ENCODE measurements at places on chromosomes 4 and X.
A peak's percentile ranks its signal among the peaks of the same experiment; 100 is the strongest.

- DNase-seq, result no peak
These were observed 44.5 kb upstream of the RASGEF1B start for GRCh38 chr4:81516241-81516640.

DNA sequence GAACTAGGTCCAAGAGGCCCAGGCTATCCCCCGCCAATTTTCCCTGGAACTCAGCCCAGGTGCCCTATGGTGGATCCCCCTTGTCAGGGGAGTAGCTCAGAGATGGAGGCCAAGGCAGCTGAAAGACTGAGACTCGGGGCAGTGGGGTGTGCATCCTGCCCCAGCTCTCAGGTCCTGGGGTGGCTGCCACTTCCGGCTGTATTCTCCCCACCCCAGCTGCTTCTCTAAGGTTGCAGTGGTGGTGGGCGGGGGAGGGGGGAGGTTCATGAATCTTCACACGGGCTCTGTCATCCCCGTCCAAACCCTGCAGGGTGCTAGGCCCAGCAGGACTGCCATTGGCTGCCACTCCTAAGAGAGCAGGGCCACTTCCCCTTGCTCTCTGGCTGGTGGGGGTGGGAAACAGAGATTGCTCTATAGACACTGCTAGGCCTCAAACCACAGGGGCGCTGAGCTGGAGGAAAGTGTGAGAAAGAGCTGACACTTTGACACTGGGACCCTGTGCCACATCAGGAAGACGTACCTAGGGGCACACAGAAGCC is 1.5 kb downstream of the SASH3 start:
- DNase-seq, result peak; percentile 56

DNA sequence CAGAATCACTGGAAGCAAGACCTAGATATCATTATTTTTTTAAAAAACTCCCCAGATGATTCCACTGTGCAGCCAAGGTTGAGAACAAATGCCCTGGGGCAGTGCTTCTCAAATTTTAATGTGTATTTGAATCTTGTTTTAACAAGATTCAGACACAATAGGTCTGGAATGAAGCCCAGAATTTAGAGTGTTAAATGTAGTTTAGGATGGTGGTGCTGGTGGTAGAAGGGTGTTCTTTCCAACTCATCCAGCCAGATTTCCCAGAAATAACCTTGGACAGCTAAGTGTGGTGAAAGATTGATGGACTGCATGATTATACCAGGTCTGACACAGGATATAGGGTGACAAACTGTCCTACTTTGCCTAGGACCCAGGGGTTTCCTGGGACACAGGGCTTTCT is 120.1 kb upstream of the MED14 start:
- DNase-seq, result no peak

- no peak for DNase-seq
These were observed 600.3 kb downstream of the SPRY1 start for GRCh38 chr4:123996718-123997510.

DNA sequence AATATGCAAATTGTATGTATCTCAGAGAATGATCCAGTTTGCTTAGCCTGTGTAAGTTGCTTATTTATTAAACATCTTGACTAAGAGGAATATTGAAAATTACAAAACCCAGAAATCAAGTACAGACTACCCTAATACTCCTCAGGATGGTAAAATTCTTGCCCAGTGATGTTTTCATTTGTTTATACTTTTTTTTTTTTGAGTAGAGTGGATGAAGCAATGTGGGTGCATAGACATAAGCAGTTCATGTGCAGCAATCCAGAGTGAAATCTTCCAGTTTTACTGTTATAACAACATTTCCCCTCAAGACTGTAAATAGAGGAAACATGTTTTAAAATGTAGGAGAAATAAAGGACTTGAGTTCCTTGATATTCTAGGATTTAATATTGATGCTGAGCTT is 4.7 kb downstream of the GLRB start:
- no peak for DNase-seq

DNA sequence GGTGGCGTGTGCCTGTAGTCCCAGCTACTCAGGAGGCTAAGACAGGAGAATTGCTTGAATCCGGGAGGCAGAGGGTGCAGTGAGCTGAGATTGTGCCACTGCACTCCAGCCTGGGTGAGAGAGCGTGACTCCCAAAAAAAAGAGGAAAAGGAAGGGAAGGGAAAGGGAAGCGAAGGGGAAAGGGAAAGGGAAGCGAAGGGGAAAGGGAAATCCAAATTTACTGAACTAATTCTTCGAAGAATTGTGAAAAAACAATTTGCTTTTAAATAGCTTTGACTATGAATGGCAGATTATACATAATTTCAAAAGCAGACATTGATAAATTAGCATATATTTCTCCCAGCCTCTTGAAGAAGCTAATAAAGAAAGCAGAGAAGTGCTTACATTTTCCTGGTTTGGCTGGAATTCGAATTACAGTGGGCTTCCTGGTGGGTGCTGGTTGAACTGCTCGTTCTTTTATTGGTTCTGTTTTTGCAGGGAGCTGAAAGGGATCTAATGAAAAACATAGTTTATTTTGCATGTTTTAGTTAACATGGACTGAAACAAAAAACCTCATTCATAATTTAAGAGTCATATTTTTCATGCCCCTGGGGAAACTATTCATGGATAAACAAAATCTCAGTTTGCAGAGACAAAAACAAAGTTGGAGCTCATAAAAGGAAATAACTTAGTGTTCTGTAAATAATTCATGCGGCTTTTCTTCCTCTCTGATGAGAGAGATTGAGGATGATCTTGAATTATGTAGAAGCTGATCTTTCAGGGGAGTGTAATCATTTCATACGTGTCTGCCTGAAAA is 66.0 kb downstream of the RPS3A start:
- no peak for DNase-seq

- no peak for DNase-seq
These were observed 3.2 kb downstream of the PITX2 start for GRCh38 chr4:110619463-110620247.

DNA sequence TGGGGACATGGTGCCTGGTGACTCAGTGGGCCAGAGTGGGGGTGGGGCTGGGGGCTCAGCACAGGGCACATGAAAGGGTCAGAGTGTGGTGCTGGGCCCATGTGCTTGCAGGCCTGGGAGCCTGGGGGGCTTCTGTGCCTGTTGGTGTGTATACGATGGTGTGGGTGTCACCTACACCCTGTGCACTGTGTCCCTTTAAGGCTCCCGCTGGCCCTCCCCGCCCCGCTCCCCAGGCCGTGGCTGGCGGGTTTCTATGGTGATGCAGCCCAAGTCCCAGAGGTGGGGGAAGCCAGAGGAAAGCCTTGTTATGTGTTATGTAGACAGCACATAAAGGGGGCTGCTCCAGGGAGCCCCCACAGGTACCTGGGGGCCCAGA is 5.5 kb downstream of the L1CAM start:
- DNase-seq, result no peak
